ENCODE measurements at places on chromosomes 1 and 21.

GRCh38 chr1:244303610-244303969 is 148.1 kb downstream of the ADSS2 start:
- DNase-seq: no peak

- DNase-seq: no peak
Measured at GRCh38 chr21:30695956-30696355, 22.6 kb downstream of the KRTAP21-3 start.

- no peak for DNase-seq
Measured at GRCh38 chr1:58699011-58699762, 675 bp downstream of the MYSM1 start.

- no peak for DNase-seq
Measured at GRCh38 chr1:111857194-111857651, 101.5 kb downstream of the DDX20 start.

GRCh38 chr1:229495782-229496181 is 12.4 kb downstream of the NUP133 start:
- no peak for DNase-seq

DNA sequence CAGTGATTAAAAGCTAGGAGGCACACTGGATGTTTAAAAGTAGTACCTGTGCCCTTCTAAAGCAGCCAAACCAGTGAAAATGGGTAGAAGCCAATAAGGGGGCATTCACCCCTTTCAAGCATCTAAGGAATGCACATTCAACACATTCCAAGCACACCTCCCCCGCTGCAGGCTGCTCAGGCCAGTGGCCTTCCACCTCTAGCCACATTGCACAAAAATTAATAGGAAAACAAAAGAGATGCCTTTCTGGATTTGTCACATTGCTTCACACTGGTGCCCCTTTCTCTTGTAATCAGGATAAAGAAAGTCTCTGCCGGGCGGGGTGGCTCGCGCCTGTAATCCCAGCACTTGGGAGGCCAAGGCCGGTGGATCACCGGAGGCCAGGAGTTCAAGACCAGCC is 834.0 kb downstream of the USP25 start:
- DNase-seq: no peak

DNA sequence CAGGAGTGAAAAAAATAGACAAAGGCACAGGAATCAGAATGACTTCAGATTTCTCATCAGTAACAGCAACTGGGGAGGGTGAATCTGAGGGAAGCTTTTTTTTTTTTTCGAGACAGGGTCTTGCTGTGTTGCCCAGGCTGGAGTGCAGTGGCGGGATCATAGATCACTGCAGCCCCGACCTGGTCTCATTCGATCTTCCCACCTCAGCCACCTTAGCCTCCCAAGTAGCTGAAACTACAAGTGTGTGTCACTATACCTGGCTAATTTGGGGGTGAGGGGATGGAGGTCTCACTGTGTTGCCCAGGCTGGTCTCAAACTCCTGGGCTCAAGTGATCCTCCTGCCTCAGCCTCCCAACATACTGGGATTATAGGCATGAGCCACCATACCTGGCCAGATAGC is 10.7 kb downstream of the ARMH1 start:
- DNase-seq: no peak

GRCh38 chr1:208318150-208318734 is 74.1 kb upstream of the PLXNA2 start:
- no peak for DNase-seq

GRCh38 chr1:239870194-239870593 is 221.5 kb upstream of the FMN2 start:
- DNase-seq: no peak

GRCh38 chr21:34576041-34576511 is 38.8 kb downstream of the RCAN1 start:
- no peak for DNase-seq

- DNase-seq: no peak
Measured at GRCh38 chr1:248822148-248823032, 3.3 kb downstream of the SH3BP5L start.

GRCh38 chr1:21874328-21874727 is 62.3 kb downstream of the LDLRAD2 start:
- DNase-seq: no peak

DNA sequence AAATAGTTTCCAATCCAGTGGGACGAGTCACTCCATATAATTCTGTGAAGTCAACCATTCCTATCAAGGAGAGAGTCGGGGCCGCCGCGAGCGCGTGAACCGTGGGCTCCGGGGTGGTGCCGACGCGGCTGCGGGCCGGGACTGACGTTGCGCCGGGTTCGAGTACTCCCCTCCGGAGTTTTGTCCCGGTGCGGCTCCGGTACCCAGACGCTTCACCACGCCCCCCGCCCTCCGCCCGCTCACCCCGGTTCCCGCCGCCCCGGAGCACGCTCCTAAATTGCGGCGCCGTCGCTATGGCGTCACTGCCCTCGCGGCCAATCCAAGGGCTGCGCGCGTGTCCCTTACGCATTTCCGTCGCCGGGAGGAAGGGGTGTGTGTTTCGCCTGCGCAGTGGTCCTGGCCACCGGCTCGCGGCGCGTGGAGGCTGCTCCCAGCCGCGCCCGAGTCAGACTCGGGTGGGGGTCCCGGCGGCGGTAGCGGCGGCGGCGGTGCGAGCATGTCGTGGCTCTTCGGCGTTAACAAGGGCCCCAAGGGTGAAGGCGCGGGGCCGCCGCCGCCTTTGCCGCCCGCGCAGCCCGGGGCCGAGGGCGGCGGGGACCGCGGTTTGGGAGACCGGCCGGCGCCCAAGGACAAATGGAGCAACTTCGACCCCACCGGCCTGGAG is at the start of gene ATAD3B:
Gene ATAD3B, plus strand, starts transcription at position 377 of the 664 bp plus-strand sequence. Its CDS starts 120 bp downstream, at position 497.
- peak; percentile 82 for DNase-seq

GRCh38 chr21:42746240-42746592 is 92.8 kb downstream of the PDE9A start:
- no peak for DNase-seq

DNA sequence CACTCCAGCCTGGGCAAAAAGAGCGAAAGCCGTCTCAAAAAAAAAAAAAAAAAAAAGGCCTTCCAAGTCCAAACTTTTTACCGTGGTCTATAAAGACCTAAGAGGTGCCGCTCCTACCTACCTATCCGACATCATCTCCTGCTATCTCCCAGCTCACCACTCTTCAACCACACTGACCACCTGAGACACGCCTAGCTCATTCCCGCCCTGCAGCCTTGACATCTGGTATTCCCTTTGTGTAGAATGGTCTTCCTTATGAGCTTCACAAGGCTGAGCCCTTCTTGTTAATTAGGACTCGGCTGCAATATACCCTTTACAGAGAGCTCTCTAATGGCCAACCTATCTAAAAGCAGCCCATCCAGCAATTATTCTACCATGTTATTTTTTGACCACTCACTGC is 680 bp downstream of the MAGOH start:
- no peak for DNase-seq

GRCh38 chr1:65489481-65489880 is 69.0 kb downstream of the LEPR start:
- no peak for DNase-seq

GRCh38 chr1:89631816-89632656 is 884 bp upstream of the LRRC8C start:
- DNase-seq: no peak

DNA sequence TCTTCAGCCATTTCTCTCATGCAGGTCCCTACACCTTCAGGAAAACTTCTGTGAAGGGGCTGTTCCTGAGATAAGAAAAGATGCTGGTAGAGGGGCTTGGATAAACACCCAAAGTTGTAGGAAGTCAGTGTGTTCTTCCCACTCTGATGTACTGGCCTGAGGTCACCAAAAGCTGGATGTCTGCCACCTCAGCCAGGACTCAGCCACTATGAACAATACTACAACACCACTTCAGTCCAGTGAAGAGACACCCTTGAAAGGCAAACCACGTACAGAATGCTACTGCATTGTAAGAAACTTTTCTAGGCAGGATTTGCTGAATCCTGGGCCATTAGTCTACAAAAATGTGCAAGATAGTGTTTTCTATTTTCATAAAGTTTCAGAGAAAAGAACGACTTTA is 2.4 kb downstream of the PTPN14 start:
- DNase-seq: no peak
